ENCODE measurements at places on chromosomes 3 and 15.

- H3K27ac ChIP-seq = no peak overlapping the region
- H3K4me1 ChIP-seq = peaks cover 19% of the 10 kb centered on the region
- no peak overlapping the region for H3K4me3 ChIP-seq
- H3K27me3 ChIP-seq = no peaks in the 10 kb centered on the region
- peaks cover 55% of the 10 kb centered on the region for H3K36me3 ChIP-seq
Observed at GRCh38 chr15:78004919-78005634, 72.4 kb downstream of the TBC1D2B start.

DNA sequence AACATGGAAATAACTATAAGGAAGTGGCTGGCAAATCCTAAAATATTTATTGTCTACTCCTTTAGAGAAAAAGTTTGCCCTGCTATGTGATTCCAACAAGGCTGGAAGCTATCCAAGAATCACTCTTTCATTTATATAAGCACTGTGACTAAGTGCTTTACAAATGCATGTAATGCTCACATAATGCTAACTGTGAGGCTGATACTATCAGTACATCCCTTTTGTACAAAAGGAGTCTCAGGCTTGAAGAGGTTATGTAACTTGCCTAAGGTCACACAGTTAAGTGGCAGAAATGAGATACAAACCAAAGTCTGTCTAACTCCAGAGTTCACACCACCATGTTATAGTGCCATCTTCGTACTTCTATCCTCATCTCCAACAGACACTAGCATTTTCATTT lies 17.0 kb downstream of the TOPBP1 start:
- H3K27ac ChIP-seq = no peak overlapping the region
- no peak for DNase-seq
- H3K27me3 ChIP-seq = no peaks in the 10 kb centered on the region
- peaks cover 5% of the 10 kb centered on the region for H3K36me3 ChIP-seq
- no peak overlapping the region for H3K4me3 ChIP-seq

DNA sequence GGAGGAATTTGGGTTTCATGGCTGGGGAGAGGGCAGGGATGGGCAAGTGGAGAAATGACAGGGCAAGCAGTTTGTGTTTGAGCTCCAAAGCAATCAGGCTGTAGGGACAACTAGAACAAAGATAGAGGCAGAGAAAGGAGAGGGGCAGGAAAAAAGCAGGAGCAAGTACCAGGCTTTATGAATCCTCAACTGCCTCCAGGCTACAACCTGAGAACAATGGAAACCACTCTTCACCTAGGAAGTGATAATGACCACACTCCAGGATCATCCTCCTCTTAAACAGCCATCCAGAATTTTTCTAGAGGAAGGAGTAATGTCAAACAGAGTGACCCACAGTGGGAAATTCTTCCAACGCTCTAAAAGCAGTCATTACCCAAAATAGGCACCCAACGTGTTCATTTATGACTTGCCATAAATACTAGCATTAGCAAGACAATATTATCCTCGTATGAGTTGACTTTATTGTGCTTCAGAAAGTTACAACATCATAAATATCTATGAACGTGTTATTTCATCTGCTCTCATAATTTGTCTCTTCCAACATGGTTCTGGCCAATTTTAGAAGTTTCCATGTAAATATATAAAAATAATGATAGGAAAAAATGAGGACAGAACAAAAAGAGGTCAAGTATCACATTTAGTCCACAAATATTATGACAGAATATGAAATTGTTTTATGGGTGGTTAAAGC lies 50.5 kb downstream of the TNFAIP8L3 start:
- no peak for DNase-seq
- no peak overlapping the region for H3K27ac ChIP-seq
- no peak overlapping the region for H3K4me3 ChIP-seq
- H3K27me3 ChIP-seq = no peaks in the 10 kb centered on the region
- peaks cover 7% of the 10 kb centered on the region for H3K4me1 ChIP-seq

GRCh38 chr3:44685128-44685800 lies 27.2 kb upstream of the ZNF502 start:
- peak overlapping the region; percentile 87 for H3K4me3 ChIP-seq
- H3K4me1 ChIP-seq = peaks cover 12% of the 10 kb centered on the region
- DNase-seq = peak; percentile 17
- no peaks in the 10 kb centered on the region for H3K27me3 ChIP-seq
- H3K36me3 ChIP-seq = peaks cover 6% of the 10 kb centered on the region

GRCh38 chr15:66729331-66729951 lies 27.4 kb downstream of the SMAD6 start:
- no peaks in the 10 kb centered on the region for H3K36me3 ChIP-seq
- peak overlapping the region; percentile 64 for H3K4me3 ChIP-seq
- H3K27ac ChIP-seq = peak overlapping the region; percentile 79
- H3K4me1 ChIP-seq = peaks cover 87% of the 10 kb centered on the region
